Muscle of back (tissue), 13 donors: ENCODE measurements at places on chromosomes 4 and X. TPM values are rescaled to one million over a fixed set of nuclear protein-coding genes. Genes with fewer than 3 reads are reported as not detected.

The XPNPEP2 gene
- 4.4 TPM for polyA plus RNA-seq

- no peak for DNase-seq
Observed at GRCh38 chrX:51215266-51215665, 117.4 kb upstream of the NUDT10 start.

DNA sequence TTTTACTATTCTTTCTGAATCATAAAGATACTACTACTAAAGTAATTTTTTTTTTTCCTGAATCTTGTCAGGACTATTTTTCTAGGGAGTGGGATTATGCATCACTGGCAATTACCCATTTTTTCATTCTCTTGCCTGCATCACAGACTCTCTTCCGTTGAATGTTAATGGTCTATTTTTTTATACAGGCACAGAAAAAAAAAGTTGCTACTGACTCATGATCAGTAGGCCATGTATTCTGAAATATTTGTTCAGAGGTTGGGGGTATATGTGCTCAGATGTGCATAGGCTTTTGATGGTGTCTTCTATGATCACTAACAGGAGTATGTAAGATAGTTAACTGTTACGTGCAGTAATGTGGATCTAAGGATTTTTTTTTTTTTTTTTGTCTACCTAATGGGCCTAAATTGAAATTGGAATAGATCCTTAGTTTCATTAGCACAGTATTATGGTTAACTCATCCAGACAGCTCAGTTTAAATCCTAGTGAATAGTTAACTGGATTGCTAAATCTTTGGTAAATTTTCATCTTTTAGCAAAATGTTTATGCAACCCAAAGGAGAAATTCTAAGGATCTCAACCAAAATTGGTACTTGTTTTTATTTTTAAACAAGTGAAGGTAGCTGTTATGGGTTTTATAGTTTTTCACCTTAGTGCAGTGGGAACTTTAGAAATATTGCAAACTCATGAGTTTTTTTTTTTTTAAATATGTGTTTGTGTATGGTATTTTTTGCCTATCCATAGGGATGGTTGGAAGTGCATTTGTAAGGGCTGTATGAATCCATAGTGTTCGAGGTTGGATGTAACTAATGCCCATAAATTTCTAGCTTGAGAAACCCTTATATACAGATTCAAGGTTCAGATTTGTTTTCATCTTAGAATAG, 12.1 kb downstream of the BMP2K start:
- DNase-seq: no peak

GRCh38 chr4:106875340-106875739, 160.8 kb downstream of the DKK2 start:
- no peak for DNase-seq

DNA sequence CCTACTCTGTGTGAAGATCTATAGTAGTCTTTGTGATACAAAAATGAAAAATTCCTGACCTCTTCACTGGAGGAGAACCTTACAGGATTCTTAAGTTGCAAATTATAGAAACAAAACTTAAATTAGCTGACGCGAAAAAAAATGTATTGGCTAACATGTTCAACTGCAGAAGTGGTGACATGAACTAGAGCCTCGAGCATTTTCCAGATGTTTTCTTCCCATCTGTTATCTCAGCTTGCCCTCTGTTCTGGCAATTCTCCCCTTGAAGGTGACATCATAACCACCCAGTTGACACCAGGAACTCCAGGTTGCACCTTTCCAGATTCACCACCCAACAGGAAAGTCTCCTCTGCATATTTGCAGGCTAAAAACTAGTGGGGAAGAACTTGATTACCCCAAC, 222.4 kb downstream of the KDR start:
- no peak for DNase-seq

DNA sequence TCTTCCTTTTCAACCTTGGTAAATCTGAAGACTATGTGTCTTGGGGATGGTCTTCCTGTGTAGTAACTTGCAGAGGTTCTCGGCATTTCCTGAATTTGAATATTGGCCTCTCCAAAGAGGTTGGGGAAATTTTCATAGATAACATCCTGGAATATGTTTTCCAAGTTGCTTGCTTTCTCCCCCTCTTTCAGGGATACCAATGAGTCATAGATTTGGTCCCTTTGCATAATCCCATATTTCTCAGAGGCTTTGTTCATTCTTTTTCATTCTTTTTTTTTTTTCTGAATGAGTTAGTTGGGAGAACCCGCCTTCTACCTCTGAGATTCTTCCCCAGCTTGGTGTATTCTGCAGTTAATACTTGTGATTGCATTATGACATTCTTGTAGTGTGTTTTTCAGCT, 549.2 kb upstream of the AMOT start:
- DNase-seq: no peak

GRCh38 chrX:103637604-103638338, 9.0 kb downstream of the TCEAL1 start:
- DNase-seq: no peak

- DNase-seq: no peak
Observed at GRCh38 chrX:120453985-120454384, 15.1 kb downstream of the LAMP2 start.

DNA sequence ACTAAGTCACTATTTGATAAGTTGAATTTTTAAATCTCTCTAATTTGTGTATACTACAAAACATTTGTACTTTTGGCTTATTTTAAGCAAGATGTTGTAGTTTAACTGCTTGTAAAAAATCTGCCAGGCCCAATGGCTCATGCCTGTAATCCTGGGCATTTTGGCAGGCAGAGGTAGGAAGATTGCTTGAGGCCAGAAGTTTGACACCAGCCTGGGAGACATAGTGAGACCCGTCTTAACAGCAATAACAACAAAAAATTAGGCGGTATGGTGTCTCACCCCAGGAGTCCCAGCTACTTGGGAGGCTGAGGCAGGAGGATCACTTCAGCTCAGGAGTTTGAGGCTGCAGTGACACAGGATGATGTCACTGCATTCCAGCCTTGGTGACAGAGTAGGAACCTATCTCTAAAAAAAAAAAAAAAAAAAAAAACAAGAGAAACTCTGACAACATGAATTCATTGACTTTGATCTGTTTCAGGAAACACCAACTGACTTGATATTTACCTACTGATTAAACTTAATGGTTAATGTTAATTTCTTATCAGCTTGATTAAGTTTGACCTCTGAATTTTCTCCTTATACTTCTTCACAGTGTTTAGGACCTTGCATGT, 8.9 kb downstream of the FHIP1A start:
- no peak for DNase-seq

DNA sequence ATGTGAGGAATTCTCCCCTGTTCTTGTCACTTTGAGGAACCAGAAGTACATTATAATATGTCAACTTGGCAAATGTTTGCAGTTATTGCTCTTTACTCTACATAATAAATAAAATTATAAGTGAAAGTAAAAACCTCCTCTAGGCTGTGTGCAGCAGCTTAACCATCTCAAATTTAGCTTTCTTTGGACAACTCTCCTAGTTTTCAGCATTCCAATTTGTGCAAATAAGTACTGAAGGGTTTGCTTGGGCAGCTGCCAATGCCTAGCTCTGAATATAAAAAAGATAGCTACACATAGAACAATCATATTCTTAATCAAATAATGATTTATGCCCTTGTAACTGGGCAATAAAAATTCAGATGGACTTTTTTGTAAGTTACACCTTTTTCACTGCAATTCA, 82.5 kb downstream of the GASK1B start:
- no peak for DNase-seq

The GABRA4 gene
- not detected for polyA plus RNA-seq

GRCh38 chrX:38563030-38563429, 1.7 kb downstream of the TSPAN7 start:
- no peak for DNase-seq

GRCh38 chrX:46737462-46737861, 21.5 kb downstream of the SLC9A7 start:
- peak; percentile 35 for DNase-seq

DNA sequence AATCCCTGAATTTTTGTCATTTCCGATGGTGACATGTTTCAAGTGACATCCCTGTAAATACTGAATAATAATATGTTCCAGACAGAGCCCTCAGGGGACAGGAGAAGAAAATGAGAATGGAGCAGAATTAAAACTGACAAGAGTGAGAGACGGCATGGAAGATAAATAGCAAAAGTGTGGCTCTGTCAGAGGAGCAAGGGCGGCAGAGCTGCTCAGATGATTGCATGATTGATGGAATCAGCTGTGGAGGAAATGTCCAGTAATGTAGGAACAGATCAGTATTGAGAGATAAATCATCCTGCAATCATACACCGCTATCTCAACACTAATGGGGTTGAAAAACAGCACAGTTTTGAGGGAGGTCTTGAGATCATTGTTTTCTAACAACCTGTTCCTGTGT, 350.3 kb downstream of the STIM2 start:
- no peak for DNase-seq

The OPHN1 gene
- polyA plus RNA-seq: 14.4 TPM

DNA sequence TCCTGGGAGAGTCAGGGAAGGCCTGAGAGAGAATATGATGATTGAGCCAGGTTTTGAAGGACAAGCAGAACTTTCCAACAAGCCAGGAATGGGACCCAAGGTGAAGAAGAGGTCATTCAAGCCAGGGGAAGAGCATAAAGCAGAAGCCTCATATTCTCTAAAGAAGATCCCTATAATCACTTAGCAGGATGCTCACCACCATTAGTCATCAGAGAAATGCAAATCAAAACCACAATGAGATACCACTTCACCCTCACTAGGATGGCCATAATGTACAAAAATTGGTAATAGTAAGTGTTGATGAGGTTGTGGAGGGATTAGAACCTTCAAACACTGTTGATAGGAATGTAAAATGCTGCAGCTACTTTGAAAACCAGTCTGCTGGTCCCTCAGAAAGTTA, 20.5 kb upstream of the SUPT20HL1 start:
- DNase-seq: no peak

DNA sequence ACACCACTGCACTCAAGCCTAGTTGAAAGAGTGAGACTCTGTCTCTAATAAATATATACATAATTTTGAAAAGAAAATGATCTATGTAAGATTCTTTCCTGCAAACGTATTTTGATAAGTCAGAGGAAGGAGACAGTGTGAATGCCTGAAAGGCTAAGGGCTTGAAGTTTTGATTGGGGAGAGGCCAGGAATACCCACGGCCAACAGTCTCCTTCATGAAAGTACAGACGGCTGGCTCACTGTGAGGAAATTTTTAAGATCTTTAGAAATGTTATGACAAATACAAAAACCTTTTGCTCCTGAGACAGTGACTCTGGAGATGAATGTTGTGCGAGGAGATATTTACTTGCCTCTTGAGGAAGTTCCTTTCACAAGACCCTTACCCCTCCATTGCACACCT, 111.4 kb upstream of the KLHL13 start:
- no peak for DNase-seq

DNA sequence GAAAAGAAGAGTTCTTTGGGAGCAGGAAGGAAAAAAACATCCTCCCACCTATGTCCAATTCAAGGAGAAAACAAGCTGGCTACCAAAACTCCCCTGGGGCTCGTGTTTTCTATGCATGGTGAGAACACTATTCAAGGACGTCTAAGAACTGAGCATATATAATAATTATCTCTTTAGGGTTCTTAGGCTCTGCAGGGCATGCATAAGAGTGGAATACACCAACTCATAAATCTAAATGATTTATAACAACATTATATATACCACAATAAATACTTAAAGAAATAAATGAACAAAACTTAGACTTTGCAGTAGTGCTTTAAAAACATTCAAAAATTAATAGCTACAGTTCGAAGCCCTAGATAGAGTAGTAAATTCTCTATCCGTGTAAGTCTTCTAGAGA, 19.5 kb upstream of the TMEM154 start:
- DNase-seq: no peak

DNA sequence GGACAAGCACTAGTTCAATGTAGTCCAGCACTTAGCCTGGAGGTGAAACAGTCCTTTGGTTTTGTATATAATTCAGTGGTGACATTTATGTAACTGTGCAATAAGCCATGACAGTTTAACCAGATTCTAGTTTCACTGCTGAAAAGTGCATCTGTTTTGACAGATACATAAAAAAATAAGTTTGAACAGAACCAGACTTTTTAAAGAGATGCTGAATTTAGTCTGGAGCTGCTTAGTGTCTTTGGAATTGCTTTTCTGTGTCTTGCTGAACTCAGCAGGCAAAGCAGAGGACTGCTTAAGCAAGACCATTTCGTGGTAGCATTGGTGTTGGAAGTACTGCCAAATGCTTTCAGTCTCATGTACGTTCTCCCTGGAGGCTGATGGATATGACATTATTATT, 393.5 kb downstream of the MAPK10 start:
- DNase-seq: no peak

The CYSLTR1 gene
- polyA plus RNA-seq: 10.4 TPM

DNA sequence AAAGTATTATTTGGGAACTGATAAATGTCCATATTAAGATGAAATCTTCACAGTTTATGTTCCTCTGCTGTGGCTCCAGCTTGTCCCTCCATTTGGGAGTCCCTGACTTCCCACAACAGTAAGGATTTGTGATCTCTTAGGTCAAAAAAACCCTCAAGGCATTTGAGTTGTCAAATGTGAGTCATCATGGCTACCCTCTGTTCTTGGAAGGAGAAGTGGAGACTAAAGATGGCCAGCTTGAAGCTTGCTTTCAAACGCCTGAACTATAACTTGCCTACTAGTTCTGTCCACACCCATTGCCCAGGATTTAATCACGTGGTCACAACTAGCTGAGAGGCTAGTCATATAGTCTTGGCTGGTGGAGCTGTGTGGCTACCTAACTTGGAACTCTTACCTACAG, 107.8 kb downstream of the CCNG2 start:
- no peak for DNase-seq

The HMX1 gene
- 0.21 TPM for polyA plus RNA-seq

DNA sequence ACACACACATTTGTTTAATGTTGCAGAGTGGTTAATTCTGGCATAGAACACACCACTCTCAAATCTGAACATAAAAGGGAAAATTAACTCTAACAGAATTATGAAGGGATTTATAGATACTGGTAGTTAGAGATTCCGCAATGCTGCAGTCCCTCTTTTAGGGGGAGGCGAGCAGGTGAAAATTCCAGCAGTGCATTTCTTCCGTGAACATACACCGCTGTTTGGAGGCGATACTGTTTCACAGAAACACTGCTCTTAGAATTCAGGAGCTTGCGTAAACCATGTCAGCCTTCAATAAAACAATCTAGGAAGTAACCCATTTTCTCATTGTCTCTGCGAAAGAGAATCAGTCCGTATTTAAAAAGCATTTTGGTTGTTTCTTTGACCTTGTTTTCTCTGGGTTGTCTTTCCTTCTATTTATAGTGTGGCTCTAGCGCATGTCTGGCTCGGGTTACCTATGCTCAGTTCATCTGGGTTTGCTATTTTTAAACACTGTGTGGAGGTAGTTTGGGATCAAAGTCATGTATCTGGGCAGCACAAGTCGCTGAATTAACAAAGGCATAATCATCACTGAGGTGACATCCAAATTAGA, 90.4 kb downstream of the GPAT3 start:
- DNase-seq: peak; percentile 40

- DNase-seq: peak; percentile 5
Observed at GRCh38 chrX:70456256-70456655, 11.6 kb downstream of the DLG3 start.

DNA sequence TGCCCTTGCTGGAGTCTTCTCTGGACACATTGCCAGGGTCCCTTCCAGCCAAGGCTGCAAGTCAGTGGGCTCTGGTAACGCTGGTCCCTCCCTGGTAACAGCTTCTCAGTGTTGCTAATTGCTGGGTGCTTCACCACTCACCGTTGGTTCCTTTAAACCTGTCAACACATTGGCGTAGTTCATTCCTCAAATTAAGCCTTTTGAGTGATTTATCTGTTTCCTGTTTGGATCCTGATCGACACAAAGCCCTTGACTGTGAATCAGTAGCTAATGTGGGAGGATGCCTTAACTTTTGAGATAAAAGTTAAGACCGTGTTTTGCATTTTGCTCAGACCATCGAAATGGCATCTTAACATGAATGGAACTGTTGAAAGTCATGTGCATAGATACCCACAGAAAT, 125.9 kb downstream of the AMELX start:
- no peak for DNase-seq

- no peak for DNase-seq
Observed at GRCh38 chr4:17719106-17719505, 62.3 kb downstream of the FAM184B start.
